Activated T-helper 1 cell treated with anti-CD3 and anti-CD28 coated beads, Interleukin-12 subunit alpha, Interleukin-12 subunit beta, Interleukin-2, Interleukin-4 antibody, amounts not matched to agents 30 ng/mL and 10 ng/mL and 1 ng/mL, durations not matched to agents 14 hours and 24 hours and 36 hours (primary cell): ENCODE measurements at places on chromosomes 7 and 10.

DNA sequence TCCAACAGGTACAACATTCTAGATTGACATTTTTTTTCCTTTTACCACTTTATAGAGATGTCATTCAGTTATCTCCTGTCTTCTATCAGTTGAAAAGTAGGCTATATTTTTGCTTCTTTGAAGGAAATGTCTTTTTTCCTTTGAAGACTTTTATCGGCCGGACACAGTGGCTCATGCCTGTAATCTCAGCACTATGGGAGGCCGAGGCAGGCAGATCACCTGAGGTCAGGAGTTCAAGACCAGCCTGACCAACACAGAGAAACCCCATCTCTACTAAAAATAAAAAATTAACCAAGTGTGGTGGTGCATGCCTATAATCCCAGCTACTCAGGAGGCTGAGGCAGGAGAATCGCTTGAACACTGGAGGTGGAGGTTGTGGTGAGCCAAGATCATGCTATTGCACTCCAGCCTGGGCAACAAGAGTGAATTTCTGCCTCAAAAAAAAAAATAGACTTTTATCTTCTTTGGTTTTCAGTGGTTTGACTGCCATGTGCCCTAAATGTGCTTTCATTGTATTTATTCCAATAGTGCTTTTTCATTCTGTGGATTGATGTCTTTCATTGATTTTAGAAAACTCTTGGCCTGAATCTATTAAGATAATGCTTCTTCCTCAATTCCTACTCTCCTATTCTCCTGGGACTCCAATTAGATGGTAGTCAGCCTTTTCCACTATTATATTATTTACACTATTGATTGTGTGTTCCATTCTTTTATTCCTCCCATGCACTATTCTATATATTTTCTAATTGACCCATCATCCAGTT, 84.6 kb downstream of the IMMP2L start:
- no peak for DNase-seq

GRCh38 chr10:9302140-9302746, 1247.8 kb downstream of the GATA3 start:
- no peak for DNase-seq

- DNase-seq = no peak
Measured at GRCh38 chr7:1140476-1141104, 19.4 kb downstream of the ZFAND2A start.

GRCh38 chr7:95491201-95491600, 5.5 kb downstream of the ASB4 start:
- no peak for DNase-seq

DNA sequence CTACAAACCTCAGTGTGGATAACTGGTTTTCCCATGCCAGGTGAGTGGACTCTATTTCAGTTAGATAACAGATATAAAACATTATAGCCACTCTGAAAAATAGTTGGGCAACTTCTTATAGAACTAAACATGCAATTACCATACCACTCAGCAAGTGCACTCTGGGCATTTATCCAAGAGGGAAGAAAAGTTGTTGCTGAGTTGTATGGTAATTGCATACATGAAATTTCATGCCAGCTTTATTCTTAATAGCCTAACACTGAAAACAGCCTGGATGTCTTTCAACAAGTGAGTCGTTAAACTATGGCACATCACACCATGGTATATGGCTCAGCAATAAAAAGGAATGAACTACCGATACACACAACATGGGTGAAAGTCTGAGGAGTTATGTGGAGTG, 10.6 kb upstream of the UPP1 start:
- no peak for DNase-seq

GRCh38 chr7:4124556-4125477, 557.3 kb upstream of the FOXK1 start:
- DNase-seq = no peak

DNA sequence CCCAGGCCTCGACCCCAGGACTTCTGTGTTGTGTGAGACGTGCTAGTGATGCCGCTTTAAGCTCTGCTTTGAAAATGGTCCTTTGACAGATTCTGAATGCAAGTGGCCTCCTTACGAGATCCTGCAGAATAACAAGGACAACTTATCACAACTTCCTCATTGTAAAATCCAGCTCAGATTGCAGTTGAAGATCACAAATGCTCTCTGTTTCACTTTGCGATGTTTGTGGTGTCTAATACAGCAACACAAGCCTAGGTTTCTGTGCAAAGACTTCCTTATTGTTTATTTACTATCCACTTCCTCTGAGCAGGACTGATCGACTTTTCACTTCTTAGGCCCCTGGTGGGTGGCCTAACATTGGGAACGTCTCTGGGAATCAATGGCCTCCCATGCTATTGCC, 31.7 kb upstream of the INSIG1 start:
- DNase-seq = no peak

DNA sequence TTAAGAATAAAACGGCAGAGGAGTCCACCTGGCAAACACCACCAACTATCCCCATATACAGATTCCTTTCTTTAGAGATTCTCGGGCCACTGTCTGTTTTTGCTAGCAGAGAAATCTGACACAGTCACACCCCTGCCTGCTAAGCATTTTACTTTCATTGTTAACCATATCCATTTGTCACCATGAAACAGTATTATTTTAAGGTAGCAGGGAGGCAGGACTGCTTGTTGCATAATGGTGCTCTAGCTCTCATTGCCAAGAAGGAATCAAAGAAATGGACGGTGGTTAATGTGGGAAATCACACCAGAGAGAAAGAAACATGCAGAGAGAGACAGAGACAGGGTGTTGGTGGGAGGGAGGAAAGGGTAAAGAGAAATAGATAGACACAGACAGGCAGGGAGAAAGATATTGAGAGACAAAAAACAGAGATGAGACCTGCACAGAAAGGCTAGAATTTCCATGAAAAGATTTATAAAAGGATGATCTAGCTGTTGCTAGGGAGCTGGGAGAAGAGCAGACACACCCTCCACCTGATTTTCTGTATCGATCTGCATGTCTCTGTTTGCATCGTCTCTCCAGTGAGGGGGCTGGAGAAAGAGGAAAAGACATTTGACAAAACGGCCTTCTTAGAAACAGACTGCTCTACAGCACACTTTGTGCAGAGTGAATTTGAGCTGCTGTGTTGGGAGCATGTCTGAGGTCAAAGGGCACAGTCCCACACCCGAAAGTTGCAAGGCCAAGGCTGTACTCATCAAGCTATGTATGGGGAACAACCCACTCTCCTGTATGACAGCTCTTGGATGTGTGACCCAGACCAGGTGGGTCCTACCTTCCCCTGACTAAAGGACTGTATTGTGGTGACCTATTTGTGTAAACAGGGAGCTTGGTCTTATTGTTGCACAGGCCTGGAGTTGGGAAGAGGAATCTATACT, 303.1 kb downstream of the FZD1 start:
- DNase-seq = no peak

DNA sequence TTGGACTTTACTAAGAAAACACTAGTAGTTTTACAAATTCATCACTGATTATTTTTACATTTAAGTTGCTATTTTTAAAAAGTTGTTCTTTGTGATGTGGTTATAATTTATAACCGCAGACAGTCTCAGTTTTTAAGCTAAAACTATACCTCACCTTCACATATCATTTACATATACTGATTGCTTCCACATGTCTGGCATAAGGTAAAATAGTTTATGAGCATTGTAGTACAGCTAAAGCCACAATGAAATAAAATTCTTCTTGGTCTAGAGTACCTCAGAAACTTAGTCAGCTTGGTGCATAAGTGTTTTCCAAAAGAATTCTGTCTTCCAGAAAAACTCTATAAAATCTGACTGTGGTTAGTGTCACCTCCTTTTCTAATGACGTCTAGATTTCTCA, 13.0 kb downstream of the SEMA3A start:
- no peak for DNase-seq

DNA sequence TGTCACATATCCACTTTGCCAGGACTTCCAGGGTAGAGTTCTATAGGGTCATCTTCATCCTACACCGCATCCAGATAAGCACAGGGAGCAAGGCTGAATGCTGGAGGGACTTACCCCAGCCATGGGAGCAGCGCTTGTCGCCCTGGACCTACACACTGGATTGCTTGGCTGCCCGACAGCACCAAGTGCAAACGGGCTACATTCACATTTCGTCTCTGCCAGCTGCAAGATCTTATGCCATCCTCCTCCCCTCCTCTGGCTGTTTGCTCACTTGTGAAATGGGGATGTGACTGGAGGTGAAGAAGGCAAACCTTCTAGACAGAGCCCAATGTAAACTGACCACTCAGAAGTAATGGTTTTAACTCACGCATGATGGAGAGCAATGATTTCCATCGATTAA, 1.0 kb downstream of the DDC start:
- DNase-seq = no peak

- no peak for DNase-seq
Measured at GRCh38 chr10:122457934-122458333, 3.4 kb upstream of the HTRA1 start.

- no peak for DNase-seq
Measured at GRCh38 chr10:44366941-44367630, 17.8 kb downstream of the CXCL12 start.

DNA sequence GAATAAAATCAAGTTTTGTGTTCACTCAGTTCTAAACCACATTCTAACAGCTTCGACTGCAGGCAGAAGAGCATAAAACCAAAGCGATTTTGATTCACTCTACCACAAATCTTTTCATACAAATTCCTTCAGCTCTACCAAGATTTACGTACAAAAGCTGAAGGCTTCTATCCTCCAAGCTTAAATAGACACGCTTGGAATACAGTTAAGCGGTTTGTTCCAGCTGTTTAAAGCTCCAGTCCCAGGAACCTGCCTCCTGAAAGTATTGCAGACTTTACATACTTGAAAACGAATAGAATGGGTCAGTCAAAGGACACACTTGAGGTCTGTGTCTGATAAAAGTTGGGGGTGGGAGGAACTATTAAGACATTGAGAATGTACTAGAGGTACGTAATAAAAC, 102.9 kb downstream of the MPP7 start:
- DNase-seq = no peak

DNA sequence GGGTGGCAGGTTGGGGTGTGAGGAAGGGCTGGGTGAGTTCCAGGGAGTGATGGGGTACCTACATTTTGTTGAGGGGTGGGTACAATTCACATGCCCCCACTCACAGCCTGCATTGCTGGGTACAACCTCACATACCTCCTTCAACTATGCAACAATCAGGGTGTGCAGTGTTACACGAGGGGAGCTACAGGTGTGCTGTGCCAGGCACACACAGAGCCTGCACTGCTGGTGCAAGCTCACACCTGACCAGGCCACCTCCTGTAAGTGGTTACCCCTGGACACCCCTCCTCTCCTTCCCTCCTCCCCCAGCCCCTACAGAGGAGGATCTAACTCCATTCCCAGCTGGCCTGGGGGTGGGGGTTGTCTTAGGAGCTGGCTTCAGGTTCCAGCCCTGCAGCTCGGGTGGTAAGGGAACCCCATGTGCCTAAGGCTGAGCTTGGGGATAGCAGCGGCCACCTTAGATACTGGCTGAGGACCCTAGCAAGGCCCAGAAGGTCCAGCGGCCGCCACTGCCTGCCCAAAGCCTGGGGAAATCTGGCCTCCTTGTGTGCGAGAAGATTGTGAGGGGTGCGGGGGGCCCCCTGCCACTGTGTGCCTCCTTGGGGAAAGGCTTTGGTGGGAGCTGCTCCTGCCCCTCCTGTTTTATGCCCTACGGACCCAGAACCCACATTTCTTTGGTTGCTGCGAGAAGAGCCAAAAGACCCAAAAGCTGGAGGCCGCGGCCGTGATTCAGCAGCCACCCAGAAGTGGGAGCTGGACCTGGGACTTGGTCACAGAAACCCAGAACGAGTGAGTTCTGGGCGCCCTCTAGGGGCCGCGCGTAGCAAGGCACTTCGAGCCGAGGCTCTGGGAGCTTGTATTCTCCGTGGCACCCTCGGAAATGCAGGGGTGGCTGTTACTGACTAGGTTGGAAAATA, 10.8 kb downstream of the TLX1 start:
- DNase-seq = peak; percentile 66

- no peak for DNase-seq
Measured at GRCh38 chr10:74432841-74433594, 282.0 kb downstream of the ADK start.

GRCh38 chr7:115359119-115359518, 437.2 kb downstream of the MDFIC start:
- DNase-seq = no peak

- DNase-seq = no peak
Measured at GRCh38 chr7:157570531-157571200, 233.9 kb downstream of the DNAJB6 start.

DNA sequence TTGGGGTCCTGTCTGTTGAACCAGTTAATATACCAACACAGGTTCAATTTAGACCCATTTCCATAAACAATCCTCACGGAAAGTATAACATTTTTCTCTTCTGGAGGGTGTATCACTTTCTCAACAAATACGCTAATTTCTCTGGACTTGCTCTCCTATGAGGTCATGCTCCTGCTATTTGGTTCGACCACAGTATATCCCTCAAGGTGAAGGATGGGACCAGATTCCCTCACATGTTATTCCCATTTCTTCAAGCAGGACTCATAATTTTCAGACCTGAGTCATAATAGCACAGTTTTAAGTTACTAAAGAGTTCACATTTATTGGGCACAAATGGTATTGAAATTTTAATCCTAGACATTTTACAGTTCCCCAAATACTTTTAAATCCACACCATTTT, 57.2 kb downstream of the ADAM12 start:
- no peak for DNase-seq

- DNase-seq = no peak
Measured at GRCh38 chr7:90298145-90299038, 22.7 kb downstream of the FAM237B start.

- no peak for DNase-seq
Measured at GRCh38 chr10:14173706-14174594, 156.8 kb downstream of the FRMD4A start.

DNA sequence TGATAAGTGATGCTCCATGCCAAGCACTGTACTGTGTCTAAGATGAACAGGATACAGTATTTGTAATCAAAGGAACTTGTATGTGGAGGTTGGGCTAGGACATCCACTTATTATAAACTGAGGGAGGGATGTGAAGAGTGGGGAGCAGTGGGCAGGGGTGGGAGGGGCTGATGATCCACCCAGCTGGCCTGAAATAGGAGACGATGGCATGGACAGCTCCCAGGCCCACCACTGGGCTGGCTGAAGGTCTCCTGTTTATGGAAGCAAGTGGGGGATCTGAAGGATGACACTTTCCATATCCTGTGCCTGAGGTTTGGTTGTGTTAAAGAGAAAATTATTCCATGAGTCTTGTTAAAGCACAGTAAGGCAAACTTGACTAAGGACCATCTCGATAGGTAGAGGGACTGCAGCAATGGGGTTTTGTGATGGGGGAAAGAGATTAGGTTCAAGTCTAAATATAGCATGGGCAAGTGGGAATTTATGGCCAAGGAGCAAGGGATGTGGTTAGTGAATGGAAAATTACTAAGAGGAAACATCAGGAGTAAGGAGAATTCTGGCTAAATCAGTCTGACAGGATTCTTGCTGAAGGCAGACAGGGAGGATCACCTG, 124.6 kb downstream of the CCNY start:
- DNase-seq = no peak

- DNase-seq = peak; percentile 78
Measured at GRCh38 chr7:36723951-36724664, at the start of gene AOAH. TSS of gene AOAH (minus strand) at chr7:36724494. CDS start at chr7:36724148, 346 bp downstream.
